T-helper 17 cell (primary cell): ENCODE measurements at places on chromosomes 6 and 20.

DNA sequence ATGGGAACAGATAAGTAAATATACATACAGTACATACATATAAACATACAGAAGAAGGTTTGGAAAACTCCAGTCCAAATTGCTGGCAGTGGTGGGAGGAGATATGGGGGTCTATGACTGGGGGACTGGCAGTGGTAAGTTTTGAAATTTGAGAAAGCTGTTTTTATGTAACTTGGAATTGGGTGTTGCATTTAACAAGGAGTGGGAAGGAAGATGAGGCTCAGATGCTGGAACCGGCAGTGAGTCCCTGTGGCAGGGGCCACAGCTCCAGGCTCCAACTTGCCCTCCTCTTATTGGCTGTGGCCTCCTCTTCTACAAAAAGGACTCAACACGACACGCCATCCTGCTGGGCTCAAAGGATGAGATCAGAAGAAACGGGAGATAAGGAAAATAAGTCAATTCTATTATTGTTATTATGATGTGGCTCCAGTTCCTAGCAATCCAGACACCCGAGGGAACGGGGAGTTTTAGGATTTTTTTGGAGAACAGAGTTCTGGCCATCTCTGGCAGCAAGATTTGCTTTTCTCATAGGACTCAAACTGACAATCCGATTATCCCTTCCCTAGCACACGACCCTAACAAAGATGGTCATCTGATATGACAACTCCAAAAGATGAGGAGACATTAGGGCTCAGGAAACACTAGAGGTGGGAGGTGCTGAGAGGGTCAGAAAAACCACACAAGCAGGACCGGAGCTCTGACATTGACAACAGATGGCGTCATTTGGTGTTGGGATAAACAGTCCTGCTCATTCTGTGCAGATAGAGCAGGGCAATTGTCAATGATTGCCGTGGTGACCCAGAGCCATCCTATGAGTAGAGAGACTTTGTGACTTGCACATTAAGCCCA is 6.0 kb upstream of the TGM2 start:
- DNase-seq = no peak

GRCh38 chr20:58277578-58278472 is 31.7 kb upstream of the RAB22A start:
- no peak for DNase-seq

DNA sequence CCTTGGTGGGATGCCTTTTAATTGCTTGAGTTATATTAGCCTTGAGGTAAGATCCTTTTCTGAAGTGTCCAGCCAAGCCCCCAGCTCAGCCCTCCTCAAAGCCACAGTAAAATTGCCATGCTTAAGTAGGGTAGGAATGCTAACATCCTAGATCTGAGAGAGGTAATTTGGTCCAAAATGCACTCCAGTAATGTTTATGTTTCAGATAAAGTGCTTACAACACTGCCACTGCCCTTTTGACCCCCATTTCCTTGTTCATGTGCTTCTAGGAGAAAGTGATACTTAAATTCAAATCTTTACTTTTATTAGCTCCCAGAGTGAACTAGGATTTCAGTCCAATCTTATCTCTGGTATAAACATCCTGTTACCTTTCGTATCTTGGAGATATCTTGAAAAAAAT is 318.0 kb downstream of the BMP2 start:
- DNase-seq = no peak

DNA sequence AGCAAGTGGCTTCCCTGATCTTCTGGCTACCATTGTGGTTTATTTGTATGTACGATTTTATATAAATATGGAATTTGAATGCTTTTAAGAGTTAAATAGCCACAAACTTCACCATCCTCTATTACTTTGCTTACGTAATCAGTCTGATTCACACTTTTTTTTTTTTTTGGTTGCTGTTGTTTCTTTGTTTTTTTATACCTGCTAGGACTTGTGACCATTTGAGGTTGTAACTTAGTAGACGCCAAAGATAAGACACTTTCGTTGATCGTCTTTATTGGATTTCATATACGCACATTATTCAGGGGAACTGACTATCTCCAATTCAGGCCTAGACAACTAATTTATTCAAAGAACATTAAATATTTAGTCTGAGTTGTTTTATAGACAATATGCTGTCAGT is 559.0 kb downstream of the CBLN4 start:
- no peak for DNase-seq

DNA sequence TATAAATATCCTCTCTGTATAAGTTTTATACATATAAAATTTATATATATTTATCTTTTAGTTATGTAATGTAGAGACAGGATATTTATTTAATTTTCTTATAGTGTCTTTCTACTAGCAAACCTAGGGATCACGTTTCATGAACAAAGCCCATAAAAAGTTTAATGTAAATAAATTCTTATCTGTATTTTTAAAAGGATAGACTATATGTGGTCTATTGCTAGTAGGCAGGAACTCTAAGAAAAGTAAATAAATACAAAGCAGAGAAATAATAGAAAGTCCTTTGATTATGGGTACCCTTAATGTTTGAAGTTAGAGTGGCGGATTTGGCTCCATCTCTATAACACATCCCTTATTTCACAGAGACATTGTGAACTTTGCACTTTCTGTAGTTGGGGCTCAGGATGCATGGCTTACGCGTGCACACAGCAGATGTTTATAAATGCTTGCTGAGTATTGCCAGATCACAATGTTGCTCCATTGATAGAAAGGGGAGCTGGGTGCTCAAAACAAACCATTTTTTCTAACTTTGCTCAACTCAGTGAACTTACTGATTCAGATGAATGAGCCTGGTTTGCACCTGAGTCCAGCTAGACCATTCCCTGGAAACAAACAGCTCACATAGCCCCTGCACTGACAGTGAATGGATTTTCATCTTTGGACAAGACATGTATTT is 179.1 kb downstream of the SYNE1 start:
- DNase-seq = no peak

DNA sequence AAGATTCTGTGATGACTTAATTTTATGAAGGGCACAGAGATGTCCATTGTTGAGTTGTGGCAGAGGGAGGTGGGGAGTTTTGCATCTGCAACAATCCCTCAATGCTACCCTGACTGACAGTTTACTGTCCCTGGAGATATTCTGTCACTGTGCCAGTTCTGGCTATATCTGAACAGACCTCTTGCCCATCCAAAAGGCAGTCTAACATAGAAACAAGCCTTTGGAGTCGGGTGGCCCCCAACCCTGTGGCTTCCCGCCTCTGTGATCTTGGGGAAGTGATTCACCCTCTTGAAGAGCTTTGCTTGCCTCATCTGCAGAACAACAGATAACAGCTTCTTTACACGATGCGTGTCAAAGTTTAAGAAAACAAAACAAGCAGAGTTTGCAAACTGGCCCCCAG is 3.8 kb upstream of the E2F1 start:
- DNase-seq = peak; percentile 39
